H4 (cell line): ENCODE measurements at places on chromosomes 13 and 19. TPM values are rescaled to one million over a fixed set of nuclear protein-coding genes. Genes with fewer than 3 reads are reported as not detected.

RFPL4AL1 gene
- total RNA-seq: 1.8 TPM in 1 of 2 replicates, not detected in the other

PSG2 gene
- total RNA-seq: not detected in 2 replicates

SHISA2 gene
- total RNA-seq: not detected in 2 replicates

NDFIP2 gene
- total RNA-seq: 22.8 and 28.4 TPM in 2 replicates

GJB6 gene
- total RNA-seq: not detected in 2 replicates

SERTM1 gene
- total RNA-seq: not detected in 2 replicates

DNA sequence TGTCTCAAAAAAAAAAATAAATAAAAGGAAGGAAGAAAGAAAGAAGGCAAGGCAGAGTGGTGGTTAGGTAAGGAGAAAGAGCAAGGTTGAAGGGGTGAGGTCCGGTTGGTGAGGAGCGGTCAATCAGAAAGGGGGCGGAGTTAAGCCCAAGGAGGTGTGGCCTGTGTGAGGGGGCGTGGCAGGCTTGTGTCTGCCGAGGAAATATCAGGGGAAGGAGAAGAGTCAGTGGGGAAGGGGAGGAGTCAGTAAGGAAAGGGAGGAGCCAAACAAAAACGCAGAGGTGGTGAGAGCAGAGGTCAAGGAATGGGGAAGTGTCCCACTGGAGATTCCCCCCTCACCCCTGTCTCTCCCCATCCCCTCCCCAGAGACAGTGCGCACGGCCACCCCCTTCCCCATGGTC lies 5.9 kb downstream of the CACNG7 start:
- no peak for DNase-seq

- DNase-seq: no peak
Measured at GRCh38 chr13:100537486-100537885, 51.1 kb downstream of the GGACT start.

GRCh38 chr19:5128251-5128935 lies 159.5 kb downstream of the KDM4B start:
- no peak for DNase-seq

DNA sequence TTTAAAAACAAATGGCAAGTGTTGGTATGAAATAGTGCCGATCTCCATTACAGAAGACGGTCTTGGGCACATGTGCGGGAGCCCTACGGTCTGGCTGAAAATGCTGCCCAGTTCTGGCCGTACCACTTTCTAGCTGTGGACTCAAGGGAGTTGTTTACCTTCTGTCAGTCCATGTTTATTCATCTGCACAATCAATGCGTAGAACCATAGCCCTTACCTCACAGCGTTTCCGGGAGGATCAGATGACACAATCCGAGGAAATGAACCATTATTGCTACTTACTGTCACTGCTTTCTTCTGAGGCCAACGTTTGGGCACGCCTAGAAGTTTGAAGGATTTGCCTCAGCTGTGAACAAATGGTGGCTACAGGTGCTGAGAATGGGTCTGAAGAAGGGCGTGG lies 31.2 kb downstream of the GADD45B start:
- DNase-seq: peak; percentile 91
